ENCODE measurements at places on chromosomes 1 and 21. TPM values are rescaled to one million over a fixed set of nuclear protein-coding genes. Genes with fewer than 3 reads are reported as not detected.

TBX19 gene
- 0.93 TPM for total RNA-seq

SPRR3 gene
- not detected for total RNA-seq

LCE1E gene
- total RNA-seq, result not detected

C1orf94 gene
- total RNA-seq, result not detected

SELP gene
- not detected for total RNA-seq

ADCY10 gene
- 0.17 TPM for total RNA-seq

MYOM3 gene
- 5.8 TPM for total RNA-seq

CCDC24 gene
- 6.3 TPM for total RNA-seq

TRIM17 gene
- total RNA-seq, result not detected

GJA5 gene
- total RNA-seq, result not detected

KCNJ6 gene
- 2.8 TPM for total RNA-seq

SYNC gene
- total RNA-seq, result 8.7 TPM

TMOD4 gene
- not detected for total RNA-seq

ANKRD65 gene
- not detected for total RNA-seq

FHAD1 gene
- 0.35 TPM for total RNA-seq

NOTCH2NLA gene
- 15.5 TPM for total RNA-seq

FALEC gene
- not detected for total RNA-seq

LCE3E gene
- total RNA-seq, result not detected

TMEM82 gene
- not detected for total RNA-seq

NENF gene
- 144 TPM for total RNA-seq

IGFN1 gene
- 1.1 TPM for total RNA-seq

SPATA45 gene
- total RNA-seq, result not detected

KRTAP13-2 gene
- total RNA-seq, result not detected

CELA2A gene
- not detected for total RNA-seq

MRPS15 gene
- total RNA-seq, result 98.3 TPM

GOLT1A gene
- 4.1 TPM for total RNA-seq

FLG2 gene
- total RNA-seq, result not detected

SLAMF8 gene
- not detected for total RNA-seq

FNDC10 gene
- 5.2 TPM for total RNA-seq

CYP4A22 gene
- not detected for total RNA-seq

REN gene
- total RNA-seq, result not detected

CACNA1S gene
- total RNA-seq, result not detected

RPF1 gene
- total RNA-seq, result 21.0 TPM

MROH9 gene
- total RNA-seq, result not detected

CREB3L4 gene
- 10.5 TPM for total RNA-seq

FCRLB gene
- 2.2 TPM for total RNA-seq

NTNG1 gene
- not detected for total RNA-seq

ATF6 gene
- total RNA-seq, result 13.1 TPM

TNFSF18 gene
- total RNA-seq, result not detected

LENEP gene
- total RNA-seq, result not detected

JAM2 gene
- total RNA-seq, result not detected

CA6 gene
- total RNA-seq, result not detected

SMIM11 gene
- total RNA-seq, result 9.8 TPM
